ENCODE measurements at places on chromosomes 12 and 14.

- DNase-seq = no peak
Measured at GRCh38 chr12:14920475-14921126, 17.7 kb downstream of the ERP27 start.

DNA sequence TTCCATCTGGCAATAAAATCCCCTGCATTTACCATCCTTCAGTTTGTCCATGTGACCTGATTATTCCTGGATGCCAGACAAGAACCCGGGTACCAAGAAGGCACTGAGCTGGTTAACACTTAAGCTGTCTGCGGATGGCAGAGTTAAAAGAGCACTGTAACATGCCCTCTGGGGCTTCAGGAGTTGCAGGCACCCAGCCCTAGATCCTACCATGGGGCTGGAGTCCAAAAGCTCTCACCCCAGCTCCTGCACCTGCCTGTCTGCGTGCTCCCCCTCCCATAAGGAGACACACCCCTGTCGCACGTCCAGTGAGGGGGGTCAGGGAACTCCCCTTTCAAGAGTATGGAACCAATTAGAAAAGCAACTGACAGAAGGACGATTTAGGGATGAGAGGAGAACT is 14.6 kb upstream of the FBXO34 start:
- no peak for DNase-seq

- DNase-seq = peak; percentile 77
Measured at GRCh38 chr12:54207539-54208294, 18.9 kb upstream of the SMUG1 start.

DNA sequence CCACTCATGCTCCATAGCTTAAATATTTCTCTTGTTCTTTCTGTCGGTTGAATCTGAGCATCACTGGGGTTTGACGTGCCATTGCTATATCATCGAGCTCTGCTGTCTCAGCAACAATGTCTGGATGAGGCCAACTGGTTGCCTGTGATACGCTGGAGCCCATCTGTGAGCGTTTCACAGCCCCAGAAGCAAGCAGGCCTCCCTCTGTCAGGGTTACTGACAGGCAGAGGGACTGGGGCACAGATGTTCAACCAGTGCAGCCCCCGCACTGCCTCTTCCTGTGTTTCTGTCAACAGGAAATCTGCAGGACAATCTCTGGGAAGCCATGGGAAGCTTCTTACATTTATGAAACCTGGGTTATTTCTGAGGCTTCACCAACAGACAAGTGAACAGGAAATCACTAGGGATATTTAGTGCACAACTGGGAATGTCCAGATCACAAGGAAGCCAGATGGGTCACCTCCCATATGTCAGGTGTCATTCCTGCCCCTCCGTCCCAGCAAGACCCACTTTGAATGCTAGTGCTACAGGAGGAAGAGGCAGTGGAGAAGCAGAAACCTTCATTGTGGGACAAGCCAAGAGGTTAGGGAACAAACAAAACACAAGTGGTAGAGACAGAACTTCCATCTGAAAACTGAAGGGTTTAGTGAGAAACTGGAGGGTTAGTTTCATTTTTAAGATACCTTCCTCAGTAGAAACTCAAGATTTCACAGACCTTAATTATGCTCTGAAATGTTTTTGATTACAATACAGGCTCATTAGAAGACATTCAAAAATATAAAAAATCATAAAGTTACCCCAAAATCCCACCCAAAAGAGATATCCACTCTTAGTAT is 24.1 kb downstream of the DMAC2L start:
- no peak for DNase-seq

- no peak for DNase-seq
Measured at GRCh38 chr12:43348221-43348620, 203.8 kb downstream of the ADAMTS20 start.

DNA sequence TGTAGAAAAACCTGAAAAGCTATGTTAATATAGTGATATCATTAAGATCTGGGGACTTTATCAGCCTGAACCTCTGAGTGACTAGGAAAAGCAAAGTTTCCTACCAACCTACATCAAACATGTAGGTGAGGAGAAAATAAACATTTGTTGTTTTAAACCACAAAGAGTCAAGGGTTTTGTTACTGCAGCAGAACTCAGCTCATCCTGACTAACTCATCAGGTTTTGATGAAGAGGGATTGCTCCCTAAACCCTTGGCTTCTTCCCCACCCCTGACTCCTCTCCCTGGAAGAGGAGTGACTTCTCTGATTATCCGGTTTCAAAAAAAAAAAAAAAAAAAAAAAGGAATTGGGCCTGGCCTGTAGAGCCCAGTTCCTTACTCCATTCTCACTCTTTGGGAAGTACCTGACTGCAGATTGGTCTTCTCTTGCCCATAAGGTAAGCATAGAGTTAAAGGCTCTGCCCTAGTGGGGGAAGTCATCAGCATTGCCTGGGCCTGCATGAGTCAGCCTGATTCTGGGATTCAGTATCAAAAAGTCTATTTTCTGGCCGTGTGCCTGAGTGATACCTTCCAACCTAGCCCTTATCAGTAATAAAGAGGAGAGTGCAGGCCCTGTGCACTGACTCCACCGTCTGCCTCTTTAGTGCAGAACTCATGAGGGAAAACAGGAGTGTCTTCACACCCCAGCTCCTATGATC is 16.9 kb downstream of the BDKRB1 start:
- no peak for DNase-seq

- peak; percentile 30 for DNase-seq
Measured at GRCh38 chr12:464484-465267, 4.9 kb downstream of the B4GALNT3 start.

DNA sequence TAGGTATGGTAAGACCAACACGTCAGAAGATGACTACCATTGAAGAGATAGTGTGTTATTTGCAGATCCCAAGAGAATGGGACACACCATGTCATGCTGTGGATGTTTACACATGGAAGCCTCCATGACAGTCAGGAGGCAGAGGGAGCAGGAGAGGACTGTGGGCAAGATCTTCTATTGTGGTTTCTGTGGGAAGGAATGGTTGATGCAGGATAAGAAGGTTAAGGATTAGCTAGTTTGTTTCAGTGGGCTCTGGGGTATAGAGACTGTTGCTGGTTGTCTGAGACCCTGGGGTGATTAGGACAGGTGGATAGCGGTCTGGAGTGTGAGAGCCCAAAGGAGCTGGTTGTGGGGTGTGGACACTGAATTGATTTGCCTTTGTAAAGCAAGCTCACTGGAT is 23.3 kb downstream of the TAS2R7 start:
- DNase-seq = no peak
